ENCODE measurements at places on chromosomes 5 and 9.

DNA sequence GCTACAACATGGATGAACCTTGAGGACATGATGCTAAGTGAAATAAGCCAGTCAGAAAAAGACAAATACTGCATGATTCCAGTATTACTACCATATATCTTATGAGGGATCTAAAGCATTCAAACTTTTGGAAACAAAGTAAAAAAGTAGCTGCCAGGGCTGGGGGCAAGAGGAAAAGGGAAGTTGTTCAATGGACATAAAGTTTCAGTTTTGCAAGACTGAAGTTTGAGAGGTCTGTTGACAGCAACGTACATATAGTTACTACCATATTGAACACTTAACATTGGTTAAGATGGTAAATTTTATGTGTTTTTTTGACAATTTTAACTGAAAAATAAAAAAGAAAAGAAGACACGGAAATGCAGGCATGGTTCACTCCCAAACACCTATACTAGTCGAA lies 77.6 kb downstream of the MAPKAP1 start:
- DNase-seq = no peak

DNA sequence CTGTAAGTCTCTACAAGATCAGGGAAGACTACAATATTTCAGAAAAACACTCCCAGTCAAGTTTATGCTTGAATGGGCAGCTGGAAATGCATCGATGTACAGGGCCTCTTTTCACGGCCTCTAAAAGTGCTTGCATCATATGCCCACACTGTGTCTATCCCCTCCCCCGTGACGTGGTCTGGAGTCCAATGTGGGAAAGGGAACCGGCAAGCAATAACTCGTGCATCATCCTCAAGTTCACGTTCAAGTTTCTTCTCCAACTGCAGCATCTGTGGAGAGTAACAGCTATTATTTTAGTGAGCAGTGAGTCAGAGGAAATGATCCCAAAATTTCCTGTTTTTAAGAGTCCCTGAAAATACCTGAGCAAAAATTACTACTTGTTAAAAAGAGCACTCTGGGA lies 22.3 kb downstream of the ATPSCKMT start:
- no peak for DNase-seq

DNA sequence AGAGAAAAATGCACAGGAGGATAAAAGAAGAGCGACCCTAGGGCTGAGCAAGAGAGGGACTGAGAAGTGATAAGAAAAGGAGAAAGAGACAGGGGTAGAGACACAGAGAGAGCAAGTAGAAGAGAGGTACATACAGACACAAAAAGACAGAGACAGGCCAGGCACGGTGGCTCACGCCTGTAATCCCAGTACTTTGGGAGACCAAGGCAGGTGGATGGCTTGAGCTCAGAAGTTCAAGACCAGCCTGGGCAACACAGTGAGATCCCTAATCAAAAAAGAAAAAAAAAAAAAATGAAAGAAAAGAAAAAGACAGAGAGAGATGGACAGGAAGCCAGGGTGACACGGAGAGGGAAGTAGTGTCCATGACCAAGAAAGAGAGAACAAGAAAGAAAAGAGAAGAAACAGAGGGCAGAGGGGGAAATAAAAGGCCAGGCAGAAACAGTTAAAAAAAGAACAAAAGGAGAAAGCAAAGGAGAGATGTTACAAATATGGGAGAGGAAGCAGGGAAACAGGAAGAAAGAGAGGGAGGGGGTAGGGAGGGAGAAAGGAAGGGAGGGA lies 209.4 kb upstream of the TRIM32 start:
- no peak for DNase-seq

DNA sequence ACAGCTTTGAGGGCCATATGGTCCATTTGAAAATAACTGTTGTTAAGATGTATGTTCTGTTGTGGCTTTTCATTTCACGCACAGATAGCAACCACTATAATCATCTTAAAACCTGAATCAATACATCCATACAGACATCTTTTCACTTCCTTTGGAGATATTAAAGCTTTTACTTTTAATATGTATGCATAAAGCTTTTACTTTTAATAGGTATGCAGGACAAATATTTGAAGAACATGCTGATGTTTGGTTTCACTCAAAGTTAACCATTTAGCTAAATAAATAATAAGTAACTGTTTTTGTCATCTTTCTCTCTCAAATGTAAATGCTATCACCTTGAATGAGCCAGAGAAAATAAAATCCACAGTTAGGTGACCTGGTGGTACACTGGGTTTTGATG lies 108.6 kb downstream of the OXCT1 start:
- DNase-seq = no peak

GRCh38 chr5:124402144-124402581 lies 344.3 kb downstream of the ZNF608 start:
- peak; percentile 67 for DNase-seq

DNA sequence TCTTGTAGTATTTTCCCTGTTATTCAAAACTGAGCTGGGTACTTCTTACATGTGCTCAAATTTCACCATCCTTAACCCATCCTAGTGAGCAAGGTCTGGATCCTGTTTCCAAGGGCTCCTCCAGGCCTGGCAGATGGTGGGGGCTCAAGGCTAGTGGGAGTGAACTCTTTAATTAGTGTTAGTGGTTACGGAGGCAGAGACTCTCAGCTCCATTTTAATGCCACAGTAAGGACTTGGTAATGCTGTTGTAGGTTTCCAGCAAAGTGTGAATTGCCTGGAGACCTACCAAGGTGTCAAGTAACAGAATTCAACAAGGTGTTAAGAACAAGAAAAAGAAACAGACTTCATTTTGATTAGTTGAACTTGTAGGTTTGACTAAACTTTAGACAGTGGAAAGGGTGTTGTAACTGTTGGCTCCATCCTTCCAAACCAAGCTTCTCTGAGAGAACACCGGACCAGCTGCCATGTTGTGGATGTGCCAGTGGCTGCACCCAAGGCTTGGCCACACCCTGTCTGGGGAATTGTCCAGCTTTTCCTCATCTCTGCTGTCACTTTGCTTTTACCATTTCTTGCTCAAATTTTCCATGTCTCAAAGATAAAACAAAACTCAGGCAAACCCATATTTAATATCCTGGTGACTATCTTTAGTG lies 98.7 kb downstream of the ADCY2 start:
- no peak for DNase-seq
